Suprapubic skin (tissue), 4 donors: ENCODE measurements at places on chromosomes 5 and 9.

DNA sequence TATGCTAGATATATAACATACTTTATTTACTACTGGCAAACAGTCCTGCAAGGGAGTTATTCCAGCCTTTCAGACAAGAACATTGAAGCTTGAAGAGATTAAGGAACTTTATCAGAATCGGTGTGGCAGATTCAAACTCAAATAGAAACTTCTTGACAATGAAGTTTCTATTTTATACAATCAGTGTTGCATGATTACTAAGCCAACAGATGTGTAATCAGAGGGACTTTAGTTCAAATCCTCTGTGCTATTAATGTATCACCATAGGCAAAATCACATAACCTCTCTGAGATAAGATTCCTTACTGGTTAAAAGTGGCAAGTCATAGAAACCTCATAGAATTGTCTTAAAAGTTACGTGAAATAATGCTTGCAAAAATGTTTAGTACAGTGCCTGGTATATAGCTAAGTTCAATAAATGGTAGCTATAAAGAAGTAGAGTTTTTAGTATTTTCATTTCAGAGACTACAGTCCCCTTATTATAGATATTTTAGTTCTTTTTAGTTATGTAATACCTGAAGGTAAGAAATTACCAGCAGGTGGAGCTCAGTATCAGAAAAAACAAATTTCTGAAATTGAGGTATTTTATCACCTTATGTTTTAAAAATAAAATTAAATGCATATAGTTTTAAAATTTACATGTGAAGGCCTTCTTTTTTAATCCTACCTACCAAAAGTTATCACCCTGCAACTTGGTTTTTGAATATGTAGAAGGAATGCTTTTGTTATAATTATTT, 172.1 kb downstream of the FER start:
- H3K4me1 ChIP-seq, result no peaks in the 10 kb centered on the region
- H3K36me3 ChIP-seq, result no peaks in the 10 kb centered on the region
- H3K4me3 ChIP-seq, result no peak overlapping the region

DNA sequence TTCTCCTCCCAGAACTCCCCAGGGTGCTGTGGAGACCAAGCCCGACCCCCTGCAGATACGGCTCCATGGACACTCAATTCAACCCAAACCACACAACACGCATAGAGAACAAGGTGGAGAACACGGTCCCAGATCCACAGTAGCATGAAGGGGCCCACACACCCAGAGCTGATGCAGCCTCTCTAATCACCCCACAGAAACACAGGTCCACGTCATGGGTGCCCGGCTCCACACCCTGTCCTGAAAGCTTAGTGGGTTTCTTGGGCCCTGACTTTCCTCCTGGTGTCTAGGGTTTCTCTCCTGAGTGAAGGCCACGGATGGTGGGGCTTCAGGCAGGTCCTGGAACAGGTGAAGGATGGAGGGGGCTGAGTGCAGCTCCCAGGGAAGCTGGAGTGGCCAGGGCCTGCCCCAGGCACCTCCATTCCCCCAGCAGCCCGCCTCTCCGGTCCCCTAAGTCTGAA, 1.5 kb upstream of the SLC23A1 start:
- H3K27ac ChIP-seq, result peak overlapping the region; percentile 70
- DNase-seq, result no peak
- no peaks in the 10 kb centered on the region for H3K36me3 ChIP-seq
- peak overlapping the region; percentile 31 for H3K4me3 ChIP-seq

DNA sequence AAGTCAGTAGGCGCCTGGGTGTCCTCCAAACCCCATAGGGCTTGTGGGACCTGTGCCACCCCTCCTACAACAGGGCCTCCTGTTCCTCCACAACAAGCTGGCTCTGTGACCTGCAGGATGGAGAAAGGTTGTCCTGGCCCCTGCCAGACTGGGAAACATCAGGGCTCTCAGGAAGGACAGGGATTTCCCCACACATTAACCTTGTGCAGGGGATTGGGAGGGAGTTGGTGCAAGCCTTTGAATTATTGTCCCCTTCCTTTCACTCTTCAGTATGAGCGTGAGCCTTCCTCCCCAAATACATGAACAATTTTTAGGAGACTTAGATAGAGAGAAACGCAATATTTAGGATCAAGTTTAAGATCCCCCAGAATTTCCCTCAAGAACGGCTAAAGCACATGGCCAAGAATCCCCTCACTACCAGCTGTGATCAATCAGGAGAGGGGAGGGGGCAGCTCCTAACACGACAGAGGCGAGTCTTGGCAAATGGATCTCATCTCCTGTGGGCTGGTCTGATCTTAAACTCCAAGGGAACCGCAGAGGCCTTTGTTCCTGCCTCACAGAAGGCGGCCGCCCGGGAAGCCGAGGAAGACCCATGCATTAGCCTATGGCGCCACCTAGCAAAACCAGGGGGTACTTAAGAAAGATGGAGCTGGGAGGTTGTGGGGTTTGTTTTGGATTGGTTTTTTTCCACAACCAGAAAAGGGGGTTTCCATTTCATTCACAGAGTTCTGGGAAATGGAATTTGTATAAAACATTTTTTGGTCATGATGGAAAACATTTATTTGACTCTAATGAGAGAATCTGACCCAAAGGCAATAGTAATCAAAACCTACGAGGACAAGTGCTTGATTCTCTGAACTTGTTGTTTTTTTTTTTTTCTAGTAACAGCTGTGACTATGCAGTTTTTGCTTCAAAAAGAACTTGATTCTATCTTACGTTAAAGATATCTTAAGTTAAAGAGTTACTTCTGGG, 36.1 kb upstream of the OSMR start:
- H3K4me1 ChIP-seq, result peaks cover 35% of the 10 kb centered on the region
- no peaks in the 10 kb centered on the region for H3K27me3 ChIP-seq
- DNase-seq, result peak; percentile 88
- no peak overlapping the region for H3K4me3 ChIP-seq
- no peaks in the 10 kb centered on the region for H3K36me3 ChIP-seq

DNA sequence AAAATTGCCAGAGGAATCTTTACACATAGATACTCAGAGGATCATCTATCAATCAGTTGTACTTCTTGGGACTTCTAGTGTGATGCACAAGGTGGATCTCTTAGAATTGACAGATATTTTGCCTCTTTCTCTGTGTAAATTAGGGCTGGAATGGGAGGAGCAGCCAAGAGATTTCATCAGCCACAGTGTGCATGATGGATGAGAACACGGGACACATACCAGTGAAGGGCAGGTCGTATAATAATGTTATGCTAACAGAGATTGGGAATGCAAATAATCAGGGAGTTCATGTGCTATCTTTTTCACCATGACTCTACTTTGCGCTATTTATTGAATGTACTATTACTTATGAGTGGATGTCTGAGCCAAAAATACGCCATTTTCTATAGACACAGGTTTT, 43.3 kb upstream of the ISOC1 start:
- no peaks in the 10 kb centered on the region for H3K36me3 ChIP-seq
- H3K4me1 ChIP-seq, result no peaks in the 10 kb centered on the region
- no peaks in the 10 kb centered on the region for H3K27me3 ChIP-seq
- no peak overlapping the region for H3K4me3 ChIP-seq
- DNase-seq, result no peak

- H3K36me3 ChIP-seq, result peaks cover 30% of the 10 kb centered on the region
- H3K27ac ChIP-seq, result no peak overlapping the region
- no peak overlapping the region for H3K4me3 ChIP-seq
- DNase-seq, result no peak
- H3K27me3 ChIP-seq, result no peaks in the 10 kb centered on the region
- peaks cover 21% of the 10 kb centered on the region for H3K4me1 ChIP-seq
These were observed 38.9 kb upstream of the SLC2A8 start for GRCh38 chr9:127358023-127358535.

- no peaks in the 10 kb centered on the region for H3K36me3 ChIP-seq
- H3K4me1 ChIP-seq, result peaks cover 61% of the 10 kb centered on the region
- H3K27me3 ChIP-seq, result no peaks in the 10 kb centered on the region
- no peak for DNase-seq
- peak overlapping the region; percentile 84 for H3K27ac ChIP-seq
These were observed 22.6 kb upstream of the ASPN start for GRCh38 chr9:92504881-92505280.

DNA sequence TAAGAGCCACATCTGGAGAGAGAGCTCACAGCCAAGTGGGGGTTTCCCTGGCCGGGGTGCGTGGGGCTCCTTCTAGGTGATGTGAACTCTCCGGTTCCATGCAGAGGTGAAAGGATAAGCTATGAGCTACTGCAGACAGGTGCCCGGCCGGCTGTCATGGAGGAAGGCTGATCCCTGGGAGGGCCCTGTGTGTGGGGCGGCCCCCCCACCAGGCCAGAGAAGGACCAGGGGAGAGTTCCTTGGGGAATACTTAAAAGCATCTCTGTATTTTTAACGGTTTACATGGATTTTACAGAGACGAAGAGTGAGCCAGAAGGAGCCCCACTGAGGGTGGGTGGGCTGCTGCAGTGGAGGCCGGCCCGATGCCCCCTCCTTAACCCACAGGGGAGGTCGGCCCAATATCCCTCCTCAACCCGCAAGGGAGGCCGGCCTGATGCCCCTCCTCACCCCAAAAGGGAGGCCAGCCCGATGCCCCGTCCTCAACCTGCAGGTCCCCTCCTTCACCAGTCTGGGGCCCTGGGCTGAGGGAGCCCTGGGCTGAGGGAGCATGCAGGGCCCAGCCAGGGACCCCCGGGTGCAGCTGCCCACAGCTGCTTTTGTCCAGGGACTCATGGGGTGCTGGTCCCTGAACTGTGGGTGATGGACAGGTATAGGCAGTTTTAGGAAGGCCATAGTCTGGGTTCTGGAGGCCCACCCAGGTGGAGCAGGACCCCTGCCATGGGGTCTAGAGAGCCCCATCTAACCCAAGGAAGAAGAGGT, 31.9 kb downstream of the MRPL36 start:
- no peak overlapping the region for H3K4me3 ChIP-seq
- no peak for DNase-seq
- H3K36me3 ChIP-seq, result no peaks in the 10 kb centered on the region
- H3K27me3 ChIP-seq, result peaks cover 10% of the 10 kb centered on the region
- no peak overlapping the region for H3K27ac ChIP-seq

DNA sequence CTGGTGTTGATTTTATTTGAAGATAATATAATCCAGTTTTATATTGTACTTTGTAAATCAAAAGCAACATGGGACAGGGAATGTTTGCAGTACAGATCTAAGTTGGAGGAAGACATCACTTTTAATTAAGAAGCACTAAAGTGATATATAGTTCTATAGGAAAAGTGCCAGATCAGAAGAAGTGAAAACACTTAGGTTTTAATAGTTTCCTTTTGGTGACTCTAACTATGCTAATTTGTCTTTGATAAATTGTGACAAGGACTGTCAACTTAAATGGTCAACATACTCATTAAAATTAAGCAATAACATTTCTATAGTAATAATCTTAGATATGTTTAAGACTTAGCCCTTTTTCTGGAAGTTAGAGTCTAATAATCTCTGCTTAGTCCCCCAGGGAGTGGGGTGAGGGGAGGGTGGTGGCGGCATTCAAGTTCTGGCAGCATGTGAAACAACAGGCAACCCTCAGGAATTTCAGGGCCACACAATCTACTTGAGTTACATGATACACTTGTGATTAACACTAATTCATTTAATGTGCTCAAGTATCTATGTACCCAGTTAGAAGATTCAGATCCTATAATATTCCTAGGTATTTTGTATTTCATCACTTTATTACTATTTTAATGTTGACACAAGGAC, 1026.5 kb downstream of the NR2F1-AS1 start:
- no peaks in the 10 kb centered on the region for H3K36me3 ChIP-seq
- no peaks in the 10 kb centered on the region for H3K4me1 ChIP-seq
- H3K27ac ChIP-seq, result no peak overlapping the region
- H3K27me3 ChIP-seq, result no peaks in the 10 kb centered on the region
- DNase-seq, result no peak
- H3K4me3 ChIP-seq, result no peak overlapping the region

GRCh38 chr9:91949392-91949945, 559 bp downstream of the ROR2 start:
- H3K4me3 ChIP-seq, result peak overlapping the region; percentile 65
- peak overlapping the region; percentile 69 for H3K27ac ChIP-seq
- H3K36me3 ChIP-seq, result no peaks in the 10 kb centered on the region

DNA sequence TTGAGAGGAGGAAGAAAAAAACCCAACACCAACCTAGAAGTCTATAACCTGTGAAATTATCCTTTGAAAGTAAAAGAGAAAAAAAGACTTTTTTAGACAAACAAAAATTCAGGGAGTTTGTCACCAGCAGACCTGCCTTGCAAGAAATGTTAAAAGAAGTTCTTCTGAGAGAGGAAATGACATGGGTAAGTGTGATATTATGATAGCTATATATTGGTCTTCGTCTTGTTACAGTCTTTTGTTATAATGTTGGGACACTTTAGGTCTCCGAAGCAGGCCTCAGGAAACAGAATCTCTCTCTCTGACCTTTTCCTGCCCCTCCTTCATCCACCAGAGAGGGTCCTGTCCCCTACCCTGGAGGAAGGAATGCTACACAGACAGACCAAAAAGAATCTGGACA, 16.6 kb upstream of the MLANA start:
- H3K4me3 ChIP-seq, result no peak overlapping the region
- H3K4me1 ChIP-seq, result no peaks in the 10 kb centered on the region
- no peaks in the 10 kb centered on the region for H3K27me3 ChIP-seq
- no peak for DNase-seq

DNA sequence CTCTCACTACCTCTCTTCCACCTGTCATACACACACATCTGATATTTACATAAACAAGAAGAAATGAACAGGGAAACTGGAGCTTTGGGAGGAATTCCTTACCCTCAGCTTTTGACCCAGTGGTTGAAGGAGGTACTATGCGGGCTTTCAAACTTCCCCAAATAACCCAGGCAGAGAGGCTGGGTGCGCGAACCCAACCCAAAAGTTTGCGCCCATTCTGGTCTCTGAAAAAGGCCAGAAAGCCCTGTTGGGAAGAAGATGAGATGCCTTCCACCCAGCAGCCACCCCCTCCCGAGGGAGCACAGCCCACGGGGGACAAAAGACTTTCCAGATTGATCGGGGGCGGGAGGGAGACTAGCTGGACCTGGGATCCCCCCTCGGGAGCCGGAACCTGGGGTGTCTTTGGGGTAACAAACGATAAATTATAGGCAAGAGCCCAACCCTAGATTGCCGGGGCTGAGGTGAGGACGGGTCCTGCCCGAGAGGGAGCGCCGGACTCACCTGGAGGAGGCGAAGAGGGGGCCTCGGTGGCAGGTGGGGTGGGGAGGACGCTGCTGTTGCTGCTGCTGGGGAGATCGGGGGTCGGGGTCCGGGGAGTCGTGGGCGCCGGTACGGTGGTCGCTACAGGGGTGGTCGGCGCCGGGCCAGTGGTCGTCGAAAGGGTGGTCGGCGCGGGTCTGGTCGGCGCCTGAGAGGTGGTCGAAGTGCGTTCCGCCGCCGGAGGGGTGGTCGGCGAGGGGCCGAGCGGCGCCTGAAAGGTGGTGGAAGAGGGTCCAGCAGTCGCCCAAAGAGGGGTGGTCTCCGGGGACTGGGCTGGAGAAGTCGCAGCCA, 798 bp downstream of the MEGF9 start:
- peak overlapping the region; percentile 84 for H3K4me3 ChIP-seq
- no peaks in the 10 kb centered on the region for H3K27me3 ChIP-seq
- no peak for DNase-seq

DNA sequence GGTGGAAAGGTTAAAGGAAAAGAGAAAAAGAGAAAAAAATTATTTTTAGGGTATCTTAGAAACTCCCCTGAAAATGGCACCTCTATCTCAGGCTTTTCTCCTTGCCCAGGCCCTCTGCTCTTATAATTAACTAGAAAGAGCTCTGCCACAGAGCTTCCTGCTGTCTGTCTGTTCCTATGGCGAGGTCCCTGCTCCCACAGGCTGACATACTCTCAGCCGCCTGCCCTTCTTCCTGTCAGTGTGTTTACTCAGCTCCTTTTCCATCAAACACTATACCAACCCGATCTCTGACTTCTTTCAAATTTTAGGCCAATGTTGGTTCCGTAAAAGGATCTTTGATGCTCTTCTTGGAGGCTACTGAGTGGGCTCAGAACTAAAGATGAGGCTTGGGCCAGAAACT, 482.6 kb downstream of the DMAC1 start:
- no peaks in the 10 kb centered on the region for H3K36me3 ChIP-seq
- no peaks in the 10 kb centered on the region for H3K27me3 ChIP-seq
- no peaks in the 10 kb centered on the region for H3K4me1 ChIP-seq
